ENCODE measurements at places on chromosomes 5 and 9.

DNA sequence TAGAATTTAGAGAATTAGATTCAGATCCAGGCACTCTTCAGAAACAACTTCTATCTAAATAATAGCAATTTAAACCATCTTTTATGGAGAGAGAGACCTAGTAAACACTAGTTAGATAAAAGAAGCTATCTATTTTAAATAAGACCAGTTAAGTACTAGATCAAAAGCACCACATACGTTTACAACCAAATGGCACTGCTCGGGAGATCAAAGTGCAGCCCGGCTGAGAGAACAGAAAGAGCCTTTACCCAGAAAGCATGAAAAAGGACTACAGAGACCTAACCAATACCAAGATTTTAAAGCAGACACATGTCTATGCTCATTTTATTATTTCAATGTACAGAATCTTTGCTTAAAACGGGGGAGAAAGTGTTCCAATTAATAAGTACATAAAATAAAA lies 30.8 kb downstream of the LIX1 start:
- no peak for DNase-seq

DNA sequence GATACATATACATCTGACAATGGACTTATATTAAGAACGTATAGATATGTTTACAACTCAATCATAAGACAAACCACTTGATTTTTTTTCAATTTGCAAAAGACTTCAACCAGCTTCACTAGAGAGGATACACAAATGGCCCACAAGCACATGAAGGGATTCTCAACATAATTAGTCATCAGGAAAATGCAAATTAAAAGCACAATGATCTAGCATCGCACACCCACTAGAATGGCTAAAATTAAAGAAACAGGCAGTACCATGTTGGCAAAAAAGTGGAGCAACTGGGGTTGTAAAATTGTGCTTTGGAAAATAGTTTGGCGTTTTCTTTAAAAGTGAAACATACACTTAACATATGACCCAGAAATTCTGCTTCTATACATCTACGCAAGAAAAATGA lies 80.0 kb upstream of the TRIO start:
- DNase-seq, result peak; percentile 52

- DNase-seq, result no peak
These were observed 58.8 kb downstream of the GNG10 start for GRCh38 chr9:111720174-111720573.

GRCh38 chr9:125511789-125512660 lies 195.0 kb downstream of the MAPKAP1 start:
- DNase-seq, result no peak

GRCh38 chr5:124394700-124395245 lies 351.7 kb downstream of the ZNF608 start:
- DNase-seq, result no peak

DNA sequence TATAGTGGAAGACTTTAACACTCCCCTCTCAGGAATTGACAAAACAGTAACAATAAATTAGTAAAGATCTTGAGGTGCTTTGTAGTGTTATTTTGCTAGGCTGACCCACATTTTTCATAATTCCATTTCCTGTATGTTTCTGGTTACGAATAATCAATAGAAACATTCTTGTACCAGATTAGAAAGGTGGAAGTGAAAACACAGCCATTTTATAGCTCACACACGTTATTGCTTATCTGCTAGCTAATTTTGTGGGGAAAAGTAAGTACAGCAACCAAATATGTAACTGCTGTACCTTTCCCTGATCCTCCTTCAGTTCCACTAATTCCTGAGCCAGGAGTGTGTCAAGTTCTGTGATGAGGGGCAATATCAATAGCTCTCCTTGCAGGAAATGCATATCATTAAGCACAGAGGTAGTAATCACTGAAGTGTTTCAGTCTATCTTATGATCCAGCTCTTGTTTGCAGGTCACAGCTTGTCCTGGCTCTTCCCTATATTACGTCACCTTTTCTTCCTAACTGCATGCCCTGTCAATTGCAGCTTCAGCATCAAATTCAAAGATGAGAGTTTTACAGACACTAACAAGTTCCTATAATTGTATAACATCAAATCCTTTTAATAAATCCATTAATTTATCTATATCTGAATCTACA lies 59.4 kb downstream of the MINAR2 start:
- no peak for DNase-seq

- no peak for DNase-seq
These were observed 12.7 kb downstream of the FEM1C start for GRCh38 chr5:115531787-115532367.

- peak; percentile 70 for DNase-seq
These were observed 11.8 kb upstream of the JAK2 start for GRCh38 chr9:4973246-4973645.

GRCh38 chr5:154418344-154418820 lies 27.4 kb upstream of the SAP30L start:
- peak; percentile 42 for DNase-seq

GRCh38 chr5:139951296-139951924 lies 91.7 kb downstream of the NRG2 start:
- no peak for DNase-seq

All from astrocyte (in vitro differentiated cells and primary cell).